GM23248 (cell line): ENCODE measurements at places on chromosomes 16 and 17. TPM values are rescaled to one million over a fixed set of nuclear protein-coding genes. Genes with fewer than 3 reads are reported as not detected.
A peak's percentile ranks its signal among the peaks of the same experiment; 100 is the strongest.

DNA sequence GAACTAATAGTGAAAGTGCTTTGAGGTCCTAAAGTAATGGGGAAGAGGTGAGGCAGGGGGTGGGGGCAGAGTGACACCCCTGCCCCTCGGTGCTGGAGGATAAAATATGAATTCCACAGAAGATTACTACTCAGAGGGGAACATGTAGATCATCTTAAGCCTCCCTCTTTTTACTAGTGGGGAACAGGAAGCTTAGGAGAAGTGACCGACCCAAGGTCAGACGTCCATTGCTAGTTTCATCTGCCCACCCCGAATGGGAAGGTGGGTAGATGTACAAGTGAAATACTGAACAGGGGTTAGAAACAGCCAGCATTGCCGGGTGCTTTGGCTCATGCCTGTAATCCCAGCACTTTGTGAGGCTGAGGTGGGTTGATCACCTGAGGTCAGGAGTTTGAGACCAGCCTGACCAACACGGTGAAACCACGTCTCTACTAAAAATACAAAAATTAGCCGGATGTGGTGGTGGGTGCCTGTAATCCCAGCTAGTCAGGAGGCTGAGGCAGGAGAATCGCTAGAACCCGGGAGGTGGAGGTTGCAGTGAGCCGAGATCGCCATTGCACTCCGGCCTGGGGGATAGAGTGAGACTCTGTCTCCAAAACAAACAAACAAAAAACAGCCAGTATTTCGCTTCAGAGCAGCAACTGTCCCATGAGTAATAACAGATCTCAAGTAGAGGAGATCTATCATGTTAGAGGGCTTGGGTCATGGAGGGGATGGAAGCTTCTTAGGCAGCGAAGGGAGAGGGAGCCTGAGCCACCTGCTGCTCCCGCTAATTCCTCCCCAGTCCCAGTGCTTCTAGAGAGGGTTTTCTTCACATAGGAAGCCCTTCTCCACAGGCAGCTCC, 1.2 kb upstream of the NR1D1 start:
- DNase-seq: no peak

EFCAB13 gene
- total RNA-seq: 1.4 and 1.6 TPM in 2 replicates

TEKT1 gene
- total RNA-seq: not detected in 2 replicates

- no peak for DNase-seq
Measured at GRCh38 chr17:43712397-43712796, 46.2 kb downstream of the SOST start.

DNA sequence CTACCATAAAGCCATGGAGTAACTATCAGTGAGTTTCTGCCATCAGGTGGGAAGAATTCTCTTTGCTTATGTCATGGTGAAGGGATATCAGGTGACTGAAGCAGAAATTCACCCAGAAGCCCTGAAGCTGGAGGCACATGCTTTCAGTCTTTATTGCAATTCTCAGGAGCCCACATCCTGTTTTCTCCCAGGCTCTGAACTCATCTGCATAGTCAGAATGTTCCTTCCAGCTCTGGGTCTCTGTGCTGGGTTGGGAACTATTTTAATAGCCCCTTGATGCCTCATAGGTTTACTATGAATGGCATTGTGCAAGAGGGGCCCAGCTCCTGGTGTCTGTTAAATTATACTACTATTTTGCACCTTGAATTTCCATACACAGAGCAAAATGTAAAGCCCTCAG, 198.4 kb upstream of the SOX9 start:
- DNase-seq: peak; percentile 81

TMEM114 gene
- total RNA-seq: not detected in 2 replicates

KCNH4 gene
- total RNA-seq: not detected in 2 replicates

- DNase-seq: no peak
Measured at GRCh38 chr17:45029096-45029495, 22.3 kb downstream of the DCAKD start.

NDUFB10 gene
- 136 and 220 TPM in 2 replicates for total RNA-seq

GRCh38 chr17:58309918-58310259, 18.7 kb downstream of the TSPOAP1 start:
- no peak for DNase-seq

- DNase-seq: peak; percentile 81
Measured at GRCh38 chr16:1533443-1533951, at the start of gene TMEM204. TMEM204 (plus strand) TSS chr16:1533666; CDS start chr16:1534276, 610 bp downstream.

IL17C gene
- total RNA-seq: not detected in 2 replicates

SOST gene
- total RNA-seq: not detected in 2 replicates

DNA sequence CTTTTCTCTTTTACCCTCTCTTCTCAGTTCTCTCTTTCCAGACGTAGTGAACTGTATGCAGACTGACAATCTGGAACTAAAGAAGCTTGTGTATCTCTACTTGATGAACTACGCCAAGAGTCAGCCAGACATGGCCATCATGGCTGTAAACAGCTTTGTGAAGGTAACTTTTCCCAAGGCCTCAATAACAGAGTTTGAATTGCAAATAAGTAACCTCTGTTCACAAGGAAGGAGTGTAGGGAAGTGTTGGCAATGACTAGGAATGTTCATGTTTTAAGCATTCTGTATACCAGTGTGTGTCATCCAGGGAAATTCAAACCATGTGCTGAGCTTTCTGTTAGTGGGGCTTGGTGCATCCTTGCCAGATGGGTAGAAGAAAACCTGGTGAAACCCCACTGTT, 18.6 kb downstream of the AP2B1 start:
- peak; percentile 86 for DNase-seq
